Kidney (tissue), 22 donors: ENCODE measurements at places on chromosomes 3 and 15. TPM values are rescaled to one million over a fixed set of nuclear protein-coding genes. Genes with fewer than 3 reads are reported as not detected.

Gene SAMMSON
- total RNA-seq = 0.98 TPM

Gene CFAP100
- not detected for total RNA-seq

Gene HACD3
- total RNA-seq = 52.1 TPM

Gene ALCAM
- 36.4 TPM for total RNA-seq

Gene DAPK2
- 3.0 TPM for total RNA-seq

Gene RHOV
- 3.0 TPM for total RNA-seq

Gene LTF
- 1,823 TPM for total RNA-seq

Gene RFT1
- 22.8 TPM for total RNA-seq

Gene PLS1
- 51.4 TPM for total RNA-seq

Gene PSTPIP1
- total RNA-seq = 22.1 TPM

Gene SEMA3G
- 25.7 TPM for total RNA-seq

GRCh38 chr3:152061296-152061695 is 187.9 kb downstream of the SUCNR1 start:
- H3K4me1 ChIP-seq = no peaks in the 10 kb centered on the region
- H3K4me3 ChIP-seq = no peak overlapping the region

DNA sequence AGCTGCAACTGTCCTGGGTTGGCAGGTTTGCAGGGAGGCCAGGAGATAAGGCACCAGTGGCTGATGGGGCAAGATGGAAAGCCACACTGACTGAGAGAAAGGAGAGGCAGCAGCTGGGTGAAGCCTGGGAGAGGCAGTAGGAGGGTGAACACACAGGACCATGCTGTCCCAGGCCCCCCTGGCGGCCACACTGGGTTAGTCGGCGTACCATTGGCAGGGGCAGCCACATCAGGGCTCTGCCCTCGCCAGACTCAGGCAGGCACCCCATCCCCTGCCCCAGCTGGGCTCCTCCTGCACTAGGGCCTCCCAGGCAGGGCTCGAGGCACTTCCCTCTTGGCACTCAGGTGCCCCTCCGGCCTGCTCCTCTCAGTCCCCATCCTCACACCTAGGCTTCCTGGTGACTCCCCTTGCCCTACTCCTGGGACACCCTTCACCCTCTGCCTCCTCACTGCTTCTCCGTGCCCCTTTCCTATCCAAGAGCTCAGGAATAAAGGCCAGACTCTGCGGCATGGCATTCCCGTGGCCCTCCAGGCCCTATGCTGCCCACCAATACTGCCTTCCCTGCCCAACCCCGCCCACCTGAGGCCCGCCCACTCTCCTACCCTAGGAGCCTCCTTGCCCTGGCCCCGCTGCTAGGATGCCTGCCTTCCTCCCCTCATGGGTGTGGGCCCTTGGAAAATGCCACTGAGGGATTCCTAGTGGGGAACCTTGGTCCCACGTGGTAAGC is 28.7 kb upstream of the DUSP7 start:
- DNase-seq = no peak
- H3K4me3 ChIP-seq = no peak overlapping the region
- no peaks in the 10 kb centered on the region for H3K27me3 ChIP-seq
- no peak overlapping the region for H3K27ac ChIP-seq
- H3K36me3 ChIP-seq = no peaks in the 10 kb centered on the region

GRCh38 chr3:128706086-128706615 is 19.8 kb upstream of the RAB7A start:
- no peak overlapping the region for H3K4me3 ChIP-seq
- no peak overlapping the region for H3K27ac ChIP-seq
- no peaks in the 10 kb centered on the region for H3K4me1 ChIP-seq
- DNase-seq = peak; percentile 29
- no peaks in the 10 kb centered on the region for H3K36me3 ChIP-seq
- H3K27me3 ChIP-seq = no peaks in the 10 kb centered on the region

GRCh38 chr3:149553781-149554451 is 79.4 kb downstream of the TM4SF4 start:
- H3K27ac ChIP-seq = peak overlapping the region; percentile 48
- H3K4me3 ChIP-seq = no peak overlapping the region
- no peaks in the 10 kb centered on the region for H3K36me3 ChIP-seq

DNA sequence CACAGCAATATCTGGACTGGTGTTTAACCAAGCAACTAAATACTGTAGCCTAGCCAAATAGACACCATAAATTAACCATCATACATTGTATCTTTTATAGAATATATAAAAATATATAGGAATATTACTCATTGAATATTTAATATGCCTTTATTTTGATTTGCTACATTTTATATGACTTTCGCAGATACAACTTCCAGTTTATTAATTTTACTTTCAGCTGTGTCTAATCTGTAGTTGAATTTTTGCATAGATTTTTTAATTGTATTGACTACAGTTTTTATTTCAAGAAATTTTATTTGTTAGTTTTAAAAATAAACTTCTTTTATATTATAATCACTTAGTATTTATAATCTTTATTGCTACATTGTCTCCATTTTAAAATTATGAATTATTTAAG is 299.7 kb downstream of the LSAMP start:
- H3K36me3 ChIP-seq = no peaks in the 10 kb centered on the region
- DNase-seq = no peak
- no peaks in the 10 kb centered on the region for H3K27me3 ChIP-seq
- no peaks in the 10 kb centered on the region for H3K4me1 ChIP-seq
- H3K27ac ChIP-seq = no peak overlapping the region

- no peak overlapping the region for H3K4me3 ChIP-seq
- no peaks in the 10 kb centered on the region for H3K36me3 ChIP-seq
- H3K27me3 ChIP-seq = no peaks in the 10 kb centered on the region
- no peak for DNase-seq
- H3K4me1 ChIP-seq = no peaks in the 10 kb centered on the region
These were observed 4.4 kb downstream of the ITIH3 start for GRCh38 chr3:52798978-52799476.

- H3K36me3 ChIP-seq = no peaks in the 10 kb centered on the region
- H3K4me3 ChIP-seq = no peak overlapping the region
- no peaks in the 10 kb centered on the region for H3K27me3 ChIP-seq
- no peaks in the 10 kb centered on the region for H3K4me1 ChIP-seq
These were observed 119.3 kb upstream of the CCNL1 start for GRCh38 chr3:157279237-157279636.

GRCh38 chr15:76916369-76916768 is 11.2 kb upstream of the SCAPER start:
- H3K4me3 ChIP-seq = no peak overlapping the region
- DNase-seq = no peak
- H3K4me1 ChIP-seq = no peaks in the 10 kb centered on the region
- H3K27me3 ChIP-seq = no peaks in the 10 kb centered on the region

- H3K27ac ChIP-seq = peak overlapping the region; percentile 28
- DNase-seq = no peak
- no peaks in the 10 kb centered on the region for H3K36me3 ChIP-seq
These were observed 105.9 kb downstream of the TOP2B start for GRCh38 chr3:25558796-25559195.

GRCh38 chr3:55988905-55989304 is 479.4 kb downstream of the ERC2 start:
- no peak overlapping the region for H3K4me3 ChIP-seq
- no peak overlapping the region for H3K27ac ChIP-seq
- DNase-seq = no peak
- no peaks in the 10 kb centered on the region for H3K4me1 ChIP-seq

DNA sequence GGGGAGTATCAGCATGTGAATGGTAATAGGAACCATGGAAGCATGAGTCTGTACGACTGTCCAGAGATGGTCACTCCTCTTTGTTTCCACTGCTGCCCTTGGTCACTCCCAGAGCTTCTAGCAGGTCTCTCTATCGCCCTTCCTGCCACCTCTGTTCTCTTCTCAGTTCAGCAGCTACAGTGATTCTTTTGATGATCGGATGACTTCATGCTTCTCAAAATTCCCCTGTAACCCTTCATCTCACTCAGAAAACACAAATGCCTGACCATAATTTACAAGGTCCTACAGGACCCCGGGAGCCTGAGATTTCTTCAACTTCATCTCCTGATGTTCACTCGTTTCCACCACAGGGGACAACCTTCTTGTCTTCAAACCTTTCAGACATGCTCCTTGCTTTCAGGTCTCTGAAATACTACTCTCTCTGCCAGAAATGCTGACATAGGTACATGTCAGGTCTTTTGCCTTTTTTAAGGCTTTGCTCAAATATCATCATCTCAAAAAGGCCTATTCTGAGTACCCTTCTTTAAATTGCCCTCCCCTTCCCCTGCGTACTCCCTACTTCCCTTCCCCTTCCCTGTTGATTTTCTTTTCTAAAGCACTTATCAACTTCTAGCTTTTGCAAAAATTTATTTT is 42.1 kb upstream of the BHLHE40 start:
- no peak for DNase-seq
- no peak overlapping the region for H3K4me3 ChIP-seq
- no peaks in the 10 kb centered on the region for H3K4me1 ChIP-seq
- no peak overlapping the region for H3K27ac ChIP-seq
- H3K36me3 ChIP-seq = no peaks in the 10 kb centered on the region

GRCh38 chr15:84685304-84685703 is 27.3 kb upstream of the NMB start:
- no peak for DNase-seq
- no peak overlapping the region for H3K27ac ChIP-seq
- H3K36me3 ChIP-seq = no peaks in the 10 kb centered on the region
- H3K27me3 ChIP-seq = no peaks in the 10 kb centered on the region
- no peak overlapping the region for H3K4me3 ChIP-seq
- no peaks in the 10 kb centered on the region for H3K4me1 ChIP-seq

DNA sequence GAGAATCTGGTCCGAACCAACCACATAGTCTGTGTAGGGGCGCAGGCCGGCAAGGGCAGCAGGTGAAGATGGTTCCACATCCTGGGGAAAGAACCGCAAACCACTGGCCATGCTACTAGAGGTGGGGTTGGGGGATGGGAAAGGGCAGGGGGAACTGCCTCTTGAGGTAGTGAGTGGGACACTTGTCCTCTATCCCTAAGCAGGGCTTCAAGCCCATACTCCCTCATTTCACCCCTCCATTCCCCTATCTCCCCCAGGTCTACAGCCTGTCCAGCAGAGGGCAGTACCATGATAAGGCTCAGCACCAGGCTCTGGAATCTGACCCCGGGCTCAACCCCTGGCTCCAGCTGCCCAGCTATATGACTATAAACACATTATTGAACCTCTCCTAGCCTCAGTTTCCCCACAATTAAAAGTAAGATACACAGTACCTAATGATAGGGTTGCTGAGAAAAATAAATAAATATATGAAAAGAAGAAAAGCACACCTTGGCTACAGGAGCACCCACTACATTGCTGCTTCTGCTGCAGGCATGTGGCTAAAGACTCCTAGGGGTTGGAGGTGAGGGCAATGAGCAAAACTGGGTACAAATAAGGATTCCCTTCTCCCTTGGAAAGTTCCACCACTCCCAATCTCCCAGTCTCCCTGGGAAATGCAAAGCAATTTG is 6.3 kb downstream of the GORASP1 start:
- peak; percentile 33 for DNase-seq
- peaks cover 30% of the 10 kb centered on the region for H3K36me3 ChIP-seq
- no peak overlapping the region for H3K4me3 ChIP-seq
- H3K27ac ChIP-seq = no peak overlapping the region
- peaks cover 20% of the 10 kb centered on the region for H3K4me1 ChIP-seq

DNA sequence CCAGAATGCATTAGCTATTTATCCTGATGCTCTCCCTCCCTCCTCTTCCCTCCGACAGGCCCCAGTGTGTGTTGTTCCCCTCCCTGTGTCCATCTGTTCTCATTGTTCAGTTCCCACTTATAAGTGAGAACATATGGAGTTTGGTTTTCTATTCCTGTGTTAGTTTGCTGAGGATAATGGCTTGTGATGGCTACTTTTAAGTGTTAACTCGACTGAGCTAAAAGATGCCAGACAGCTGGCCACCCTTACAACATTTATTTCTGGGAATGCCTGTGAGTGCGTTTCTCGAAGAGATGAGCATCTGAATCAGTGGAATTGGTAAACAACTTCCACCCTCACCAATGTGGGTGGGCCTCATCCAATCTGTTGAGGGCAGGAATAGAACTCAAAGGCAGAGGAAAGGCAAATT is 24.7 kb upstream of the TM2D3 start:
- DNase-seq = no peak
- H3K4me1 ChIP-seq = no peaks in the 10 kb centered on the region
- H3K27me3 ChIP-seq = no peaks in the 10 kb centered on the region
- no peak overlapping the region for H3K4me3 ChIP-seq
- H3K36me3 ChIP-seq = peaks cover 17% of the 10 kb centered on the region

- H3K27me3 ChIP-seq = no peaks in the 10 kb centered on the region
- H3K4me3 ChIP-seq = no peak overlapping the region
- H3K4me1 ChIP-seq = no peaks in the 10 kb centered on the region
- no peaks in the 10 kb centered on the region for H3K36me3 ChIP-seq
- no peak overlapping the region for H3K27ac ChIP-seq
These were observed 958.7 kb downstream of the AGBL1 start for GRCh38 chr15:87038404-87038803.

DNA sequence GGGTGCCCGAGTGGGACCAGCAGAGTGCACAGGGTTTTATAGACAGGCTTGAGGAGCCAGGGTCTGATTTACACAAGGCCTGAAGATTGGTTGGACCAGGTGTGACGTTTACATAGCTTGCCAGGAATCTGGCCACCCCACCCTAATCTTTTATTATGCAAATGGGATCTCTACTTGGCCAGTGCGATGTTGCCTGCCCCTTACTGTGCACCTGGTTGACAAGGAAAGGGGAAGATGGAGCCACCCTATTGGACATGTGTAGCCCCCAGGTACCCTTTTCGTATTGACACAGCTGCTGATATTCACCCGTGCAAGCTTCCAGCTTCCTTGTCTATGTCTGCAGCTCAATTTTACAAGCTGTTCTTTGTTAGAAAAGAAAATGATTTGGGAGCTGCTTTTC is 132.0 kb downstream of the ARNT2 start:
- no peak for DNase-seq
- no peak overlapping the region for H3K4me3 ChIP-seq
- no peaks in the 10 kb centered on the region for H3K27me3 ChIP-seq

DNA sequence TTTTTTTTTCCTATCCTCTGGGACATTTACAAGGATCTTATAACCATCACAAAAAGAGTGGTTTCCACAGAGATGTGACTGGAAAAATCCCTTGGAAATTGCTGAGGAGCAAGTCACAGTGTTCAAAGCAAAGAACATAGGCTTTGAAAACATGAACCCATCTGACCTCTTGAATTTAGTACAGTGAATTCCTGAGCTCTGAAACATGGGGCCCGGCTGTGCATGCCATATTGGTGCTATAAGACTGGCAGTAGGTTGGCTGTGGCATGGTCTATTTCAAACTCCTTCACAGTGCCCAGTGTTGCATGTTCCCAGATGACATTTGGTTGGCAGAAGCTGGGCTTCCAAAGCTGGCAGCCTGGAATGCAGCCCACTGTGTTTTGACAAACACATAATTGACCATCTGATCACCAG is 202.2 kb downstream of the TIGIT start:
- H3K27me3 ChIP-seq = no peaks in the 10 kb centered on the region
- H3K36me3 ChIP-seq = no peaks in the 10 kb centered on the region
- no peak overlapping the region for H3K4me3 ChIP-seq

- H3K27ac ChIP-seq = no peak overlapping the region
- H3K27me3 ChIP-seq = no peaks in the 10 kb centered on the region
- no peaks in the 10 kb centered on the region for H3K36me3 ChIP-seq
- no peak overlapping the region for H3K4me3 ChIP-seq
- DNase-seq = no peak
These were observed 10.5 kb upstream of the PDZRN3 start for GRCh38 chr3:73635254-73635653.

- H3K4me1 ChIP-seq = no peaks in the 10 kb centered on the region
- H3K4me3 ChIP-seq = no peak overlapping the region
- no peaks in the 10 kb centered on the region for H3K36me3 ChIP-seq
- no peak overlapping the region for H3K27ac ChIP-seq
These were observed 95.2 kb upstream of the SEMA6D start for GRCh38 chr15:47622055-47622454.

- DNase-seq = no peak
- no peaks in the 10 kb centered on the region for H3K27me3 ChIP-seq
- H3K4me3 ChIP-seq = no peak overlapping the region
- no peak overlapping the region for H3K27ac ChIP-seq
These were observed 48.1 kb downstream of the HSPBAP1 start for GRCh38 chr3:122745369-122746021.
